ENCODE measurements at places on chromosomes 3 and 15. TPM values are rescaled to one million over a fixed set of nuclear protein-coding genes. Genes with fewer than 3 reads are reported as not detected.
A peak's percentile ranks its signal among the peaks of the same experiment; 100 is the strongest.

The CCDC54 gene
- not detected for total RNA-seq

The MYRIP gene
- 0.45 TPM for total RNA-seq

The AMT gene
- 36.8 TPM for total RNA-seq

The LSMEM2 gene
- 36.6 TPM for total RNA-seq

The AGTR1 gene
- 3.6 TPM for total RNA-seq

The TM6SF1 gene
- total RNA-seq = 4.9 TPM

The RGMA gene
- 20.1 TPM for total RNA-seq

The HIGD2B gene
- total RNA-seq = not detected

The PLA2G4F gene
- total RNA-seq = 13.8 TPM

The CD86 gene
- total RNA-seq = 4.1 TPM

The NECTIN3 gene
- 11.3 TPM for total RNA-seq

The ADAMTSL3 gene
- 4.3 TPM for total RNA-seq

The EDC3 gene
- total RNA-seq = 15.9 TPM

DNA sequence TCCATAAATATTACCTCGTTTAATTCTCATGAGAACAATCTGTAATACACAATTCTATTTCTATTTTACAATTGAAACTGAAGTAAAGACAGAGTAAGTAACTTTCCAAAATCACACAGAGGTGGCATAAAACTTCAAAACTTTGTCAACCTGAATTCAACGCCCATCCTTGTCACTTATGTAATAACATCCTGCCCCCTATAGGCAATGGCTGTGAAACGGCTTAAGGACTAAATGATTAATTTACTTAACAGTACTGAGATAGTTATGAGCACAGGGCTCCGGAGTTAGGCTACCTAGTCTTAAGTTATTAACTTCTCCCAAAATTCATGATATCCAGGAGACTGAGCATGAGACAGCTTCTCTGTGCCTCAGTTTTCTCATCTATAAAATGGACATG lies 293.1 kb upstream of the CHRM5 start:
- no peak for DNase-seq
- no peak overlapping the region for H3K4me3 ChIP-seq
- H3K27ac ChIP-seq = no peak overlapping the region
- H3K4me1 ChIP-seq = no peaks in the 10 kb centered on the region
- H3K36me3 ChIP-seq = no peaks in the 10 kb centered on the region

GRCh38 chr3:72077473-72078259 lies 292.7 kb upstream of the PROK2 start:
- DNase-seq = no peak
- H3K27me3 ChIP-seq = no peaks in the 10 kb centered on the region
- peaks cover 42% of the 10 kb centered on the region for H3K4me1 ChIP-seq

- no peak overlapping the region for H3K4me3 ChIP-seq
- H3K27ac ChIP-seq = no peak overlapping the region
- H3K4me1 ChIP-seq = peaks cover 54% of the 10 kb centered on the region
- no peaks in the 10 kb centered on the region for H3K27me3 ChIP-seq
- no peak for DNase-seq
Observed at GRCh38 chr3:37024820-37025405, 31.6 kb downstream of the MLH1 start.

DNA sequence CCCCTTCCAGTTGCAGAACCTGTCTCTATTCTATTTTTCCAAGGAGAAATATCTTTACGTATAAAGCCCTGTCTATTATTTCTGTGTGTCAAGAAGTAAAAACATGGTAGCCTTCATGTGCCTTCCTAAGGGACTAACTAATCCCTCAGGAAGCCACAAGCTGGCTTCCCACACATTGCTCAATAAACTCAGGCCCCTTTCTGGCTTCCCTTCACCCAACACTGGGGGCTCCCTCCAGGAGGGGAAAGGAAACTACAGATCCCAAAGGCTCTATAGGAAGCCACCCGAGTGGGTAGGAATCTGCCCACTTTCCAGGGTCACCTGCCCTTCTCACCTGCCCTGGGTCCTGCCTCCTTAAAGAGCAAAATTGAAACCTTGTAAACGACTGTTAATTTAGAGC lies 4.6 kb downstream of the TLE3 start:
- H3K27ac ChIP-seq = no peak overlapping the region
- no peaks in the 10 kb centered on the region for H3K27me3 ChIP-seq
- peaks cover 70% of the 10 kb centered on the region for H3K4me1 ChIP-seq
- no peak for DNase-seq
- H3K36me3 ChIP-seq = peaks cover 36% of the 10 kb centered on the region
- no peak overlapping the region for H3K4me3 ChIP-seq

DNA sequence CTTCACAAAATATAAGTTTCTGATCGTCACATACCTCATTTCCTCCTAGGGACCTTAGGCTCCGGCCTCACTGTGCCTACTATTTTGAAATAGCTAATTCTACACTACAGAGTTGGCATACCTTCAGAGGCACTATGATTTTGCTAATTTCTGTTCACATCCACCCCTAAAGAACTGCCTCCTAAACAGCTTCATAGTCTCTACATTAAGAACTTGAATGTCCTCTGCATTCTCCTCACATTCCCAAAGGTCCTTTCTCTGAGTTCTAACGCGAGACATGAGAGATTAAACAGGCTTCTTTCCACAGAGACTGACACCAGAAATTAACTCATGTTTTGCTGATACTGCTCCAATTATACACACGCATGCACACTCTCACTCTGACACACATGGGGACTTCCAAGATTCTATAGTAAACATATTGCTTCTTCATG lies 75.5 kb downstream of the DLG1 start:
- no peaks in the 10 kb centered on the region for H3K27me3 ChIP-seq
- H3K36me3 ChIP-seq = no peaks in the 10 kb centered on the region
- no peak overlapping the region for H3K4me3 ChIP-seq
- peak overlapping the region; percentile 17 for H3K27ac ChIP-seq

- no peak overlapping the region for H3K4me3 ChIP-seq
- H3K36me3 ChIP-seq = no peaks in the 10 kb centered on the region
Observed at GRCh38 chr3:10322352-10322710, 1.4 kb upstream of the SEC13 start.

GRCh38 chr3:136513367-136513766 lies 238.8 kb downstream of the STAG1 start:
- peaks cover 9% of the 10 kb centered on the region for H3K4me1 ChIP-seq
- no peaks in the 10 kb centered on the region for H3K27me3 ChIP-seq
- H3K36me3 ChIP-seq = no peaks in the 10 kb centered on the region
- H3K4me3 ChIP-seq = no peak overlapping the region

DNA sequence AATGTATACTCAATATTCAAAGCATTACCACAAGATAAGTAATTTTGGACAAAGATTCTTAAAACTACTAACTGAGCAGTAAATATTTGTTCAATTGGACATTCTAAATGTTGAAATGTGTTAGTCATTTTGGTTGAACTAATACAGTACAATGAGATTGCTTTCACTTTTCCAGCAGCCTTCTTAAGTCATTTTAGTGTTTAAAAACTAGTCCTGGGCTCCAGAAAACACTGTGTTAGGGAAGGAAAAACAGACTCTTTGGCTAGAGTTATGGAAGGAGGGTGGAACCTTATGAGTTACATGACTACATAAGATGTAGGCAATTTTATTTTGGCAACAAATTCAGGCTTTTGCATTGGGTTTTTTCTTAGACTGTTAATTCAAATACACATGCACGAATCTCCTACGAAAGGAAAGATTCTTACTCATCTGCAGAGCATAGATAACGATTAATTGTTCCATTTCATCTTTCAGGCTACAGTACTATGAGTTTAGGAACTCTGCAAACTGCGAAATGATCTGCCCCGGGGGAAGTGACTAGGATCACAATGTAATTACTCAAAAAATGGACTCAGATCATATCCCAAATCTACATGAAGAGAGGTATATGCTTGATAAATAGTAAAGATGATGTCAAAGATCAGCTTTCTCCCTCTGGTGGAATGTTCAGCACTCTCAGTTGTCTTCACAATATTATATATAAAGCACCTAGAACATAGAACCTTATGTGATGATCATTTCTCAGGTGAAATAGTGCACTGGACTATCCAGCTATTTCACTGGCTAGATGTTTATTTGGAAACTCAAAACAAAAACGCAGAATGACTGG lies 492.8 kb upstream of the MDFIC2 start:
- DNase-seq = no peak
- H3K27me3 ChIP-seq = no peaks in the 10 kb centered on the region
- H3K4me3 ChIP-seq = peak overlapping the region; percentile 25
- H3K27ac ChIP-seq = no peak overlapping the region
- no peaks in the 10 kb centered on the region for H3K36me3 ChIP-seq

DNA sequence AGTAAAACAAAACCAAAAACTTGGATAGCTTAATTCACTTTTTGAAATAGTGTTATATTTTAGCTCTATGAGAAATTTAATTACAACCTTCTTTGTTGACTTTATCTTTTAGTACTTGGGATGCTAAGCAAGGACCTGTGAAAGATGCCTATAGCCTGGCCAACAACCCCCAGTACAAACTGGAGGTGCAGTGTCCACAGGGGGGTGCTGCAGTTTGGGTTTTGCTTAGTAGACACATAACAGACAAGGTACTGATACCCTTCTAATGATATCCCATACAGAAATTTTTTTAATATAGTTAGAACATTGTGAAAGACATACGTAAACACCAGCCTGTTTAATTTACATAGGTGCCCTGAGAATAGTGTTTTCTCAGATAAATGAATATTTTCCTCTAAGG lies 35.3 kb downstream of the CAPN7 start:
- DNase-seq = no peak
- no peak overlapping the region for H3K27ac ChIP-seq
- H3K4me3 ChIP-seq = no peak overlapping the region

- DNase-seq = no peak
- no peaks in the 10 kb centered on the region for H3K36me3 ChIP-seq
- H3K27me3 ChIP-seq = no peaks in the 10 kb centered on the region
- no peak overlapping the region for H3K27ac ChIP-seq
- H3K4me3 ChIP-seq = no peak overlapping the region
- peaks cover 7% of the 10 kb centered on the region for H3K4me1 ChIP-seq
Observed at GRCh38 chr3:197516517-197516889, 39.3 kb downstream of the BDH1 start.

- no peaks in the 10 kb centered on the region for H3K27me3 ChIP-seq
- H3K4me1 ChIP-seq = peaks cover 11% of the 10 kb centered on the region
- H3K4me3 ChIP-seq = no peak overlapping the region
Observed at GRCh38 chr3:27667751-27668150, 54.4 kb downstream of the EOMES start.

GRCh38 chr3:125381314-125381713 lies 6.2 kb upstream of the ZNF148 start:
- no peaks in the 10 kb centered on the region for H3K27me3 ChIP-seq
- H3K36me3 ChIP-seq = no peaks in the 10 kb centered on the region
- no peak overlapping the region for H3K27ac ChIP-seq
- DNase-seq = no peak
- H3K4me1 ChIP-seq = peaks cover 1% of the 10 kb centered on the region
- H3K4me3 ChIP-seq = no peak overlapping the region

DNA sequence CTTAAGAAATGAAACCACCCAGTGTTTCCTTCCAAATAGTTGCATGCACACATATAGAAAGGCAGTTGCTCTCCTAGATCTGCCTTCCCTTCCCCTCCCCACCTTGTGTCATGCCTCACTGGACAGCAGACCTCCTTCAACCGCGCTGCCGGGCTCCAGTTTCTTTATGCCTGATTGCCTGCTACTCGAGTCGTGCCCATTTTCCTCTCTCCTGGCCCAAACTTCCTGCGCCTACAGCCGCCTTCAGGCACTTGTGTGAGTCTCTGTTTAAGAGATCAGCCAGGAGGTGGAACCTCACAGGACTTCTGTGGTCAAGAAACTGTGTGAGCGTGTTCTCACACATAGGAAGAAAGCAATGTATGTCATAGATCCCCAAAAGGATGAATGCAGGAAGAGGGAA lies 8.8 kb upstream of the FAM107A start:
- peaks cover 19% of the 10 kb centered on the region for H3K4me1 ChIP-seq
- H3K4me3 ChIP-seq = no peak overlapping the region
- no peak for DNase-seq
- H3K36me3 ChIP-seq = no peaks in the 10 kb centered on the region
- peak overlapping the region; percentile 81 for H3K27ac ChIP-seq

- H3K27ac ChIP-seq = no peak overlapping the region
- no peaks in the 10 kb centered on the region for H3K36me3 ChIP-seq
Observed at GRCh38 chr3:118781232-118781631, 253.4 kb downstream of the IGSF11 start.

GRCh38 chr3:12907729-12908128 lies 66.4 kb upstream of the RPL32 start:
- no peak overlapping the region for H3K4me3 ChIP-seq
- H3K27ac ChIP-seq = peak overlapping the region; percentile 77
- no peak for DNase-seq

DNA sequence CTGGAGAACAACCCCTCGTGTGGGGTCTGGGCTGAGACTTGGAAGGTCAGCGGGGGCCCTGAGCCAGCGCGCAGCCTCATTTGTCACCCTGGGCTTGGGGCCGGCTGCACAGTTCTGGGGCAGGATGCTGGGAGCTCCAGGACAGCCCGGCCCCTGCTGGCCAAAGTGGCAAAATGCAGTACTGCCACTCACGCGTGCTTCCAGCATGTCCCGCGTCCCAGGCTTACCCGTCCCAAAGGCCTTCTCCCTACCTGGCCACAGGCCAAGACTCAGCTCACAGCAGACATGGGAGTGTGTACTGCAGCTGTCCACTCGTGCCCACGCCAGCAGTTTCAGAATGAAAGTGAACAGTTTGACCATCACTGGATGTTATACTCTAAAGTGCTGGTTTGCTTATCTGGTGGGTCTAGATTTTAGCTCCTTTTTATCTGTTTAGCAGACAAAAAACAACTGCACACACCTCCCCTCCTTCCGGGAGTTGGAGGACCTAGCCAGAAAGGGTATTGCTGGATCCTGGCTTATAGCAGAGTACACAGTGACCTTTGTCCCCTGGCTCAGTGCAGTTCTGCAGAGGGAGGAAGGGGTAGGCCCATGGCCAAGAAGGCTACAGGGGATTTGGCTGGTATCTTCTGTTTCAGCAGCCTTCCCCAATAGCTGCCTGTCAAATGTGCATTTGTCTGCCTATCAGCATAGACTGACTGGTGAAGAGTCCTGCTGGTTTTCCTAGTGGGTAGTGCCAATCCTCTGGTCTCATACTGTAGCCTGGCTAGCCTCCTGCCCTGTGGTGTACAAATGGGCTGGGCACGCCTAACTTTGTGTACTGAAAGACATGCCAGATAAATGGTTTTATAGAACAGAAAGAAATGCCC lies 23.2 kb upstream of the IP6K2 start:
- H3K4me3 ChIP-seq = peak overlapping the region; percentile 1
- H3K36me3 ChIP-seq = no peaks in the 10 kb centered on the region
- peak; percentile 92 for DNase-seq
- H3K27me3 ChIP-seq = no peaks in the 10 kb centered on the region
- H3K4me1 ChIP-seq = peaks cover 46% of the 10 kb centered on the region
- peak overlapping the region; percentile 92 for H3K27ac ChIP-seq
